Stimulated activated CD4-positive, alpha-beta T cell treated with anti-CD3 and anti-CD28 coated beads, Interleukin-2, amount 100 ng/mL, for 4 hours (primary cell): ENCODE measurements at places on chromosomes 4 and X.

- DNase-seq: no peak
Measured at GRCh38 chr4:173489514-173489913, 40.5 kb downstream of the HAND2 start.

- DNase-seq: no peak
Measured at GRCh38 chr4:123956204-123956603, 559.6 kb downstream of the SPRY1 start.

GRCh38 chr4:14985843-14986242 lies 16.4 kb upstream of the CPEB2 start:
- no peak for DNase-seq

DNA sequence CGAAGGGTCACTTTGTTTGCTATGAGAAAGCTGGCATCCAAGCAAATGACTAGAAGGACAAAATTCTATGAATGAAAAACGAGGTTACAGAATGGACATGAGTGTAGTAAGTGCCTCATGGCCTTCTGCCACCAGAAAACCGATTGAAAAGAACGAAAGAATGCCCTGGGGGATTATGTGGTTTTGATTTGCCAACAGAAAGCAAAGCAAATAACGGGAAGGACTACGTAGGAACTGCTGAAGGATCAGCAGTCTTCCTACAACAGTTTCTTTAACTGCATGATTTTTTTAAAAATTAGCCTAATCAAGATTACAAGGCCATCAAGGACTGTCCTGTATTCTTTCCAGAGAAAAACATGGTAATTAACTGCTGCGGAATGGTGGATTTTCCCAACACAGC lies 50.6 kb downstream of the NRK start:
- DNase-seq: no peak

GRCh38 chr4:64935469-64936001 lies 526.3 kb upstream of the TECRL start:
- no peak for DNase-seq

DNA sequence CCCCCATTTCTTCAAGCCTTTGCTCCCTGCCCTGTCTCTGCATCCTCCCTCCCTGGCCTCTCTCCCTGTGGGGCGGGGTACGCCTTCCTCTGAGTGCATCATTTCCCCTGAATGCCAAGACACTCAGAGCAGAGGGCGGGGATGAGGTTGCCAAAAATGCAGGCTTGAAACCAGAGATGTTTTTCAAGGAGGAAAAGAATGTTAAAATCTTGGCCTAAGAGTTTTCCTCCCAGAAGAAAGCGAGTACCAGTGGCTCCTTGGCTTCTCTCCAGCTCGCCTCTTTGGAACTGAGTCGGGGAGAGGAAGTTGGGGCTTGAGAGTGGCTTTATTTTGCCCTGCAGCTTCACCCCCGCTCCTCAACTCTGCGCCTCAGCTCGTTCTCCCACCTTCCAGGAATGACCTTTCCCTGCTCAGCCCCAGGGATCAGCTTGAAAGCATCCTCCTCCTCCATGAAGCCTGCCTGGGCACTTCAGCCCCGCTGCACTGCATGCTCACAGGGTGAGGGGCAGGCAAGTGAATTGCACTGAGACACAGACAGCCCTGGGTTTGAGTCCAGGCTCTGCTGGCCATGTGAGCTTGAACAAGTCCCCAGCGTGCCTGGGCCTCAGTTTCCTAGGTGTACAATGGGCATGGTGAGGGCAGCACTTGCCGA lies 57.5 kb upstream of the SORCS2 start:
- no peak for DNase-seq

GRCh38 chr4:78610546-78611214 lies 59.1 kb downstream of the ANXA3 start:
- DNase-seq: no peak

- no peak for DNase-seq
Measured at GRCh38 chr4:159487284-159487747, 384.4 kb downstream of the RAPGEF2 start.

- DNase-seq: no peak
Measured at GRCh38 chr4:119593698-119594097, 34.9 kb downstream of the PDE5A start.
